ENCODE measurements at places on chromosomes 5 and 9.
A peak's percentile ranks its signal among the peaks of the same experiment; 100 is the strongest.

DNA sequence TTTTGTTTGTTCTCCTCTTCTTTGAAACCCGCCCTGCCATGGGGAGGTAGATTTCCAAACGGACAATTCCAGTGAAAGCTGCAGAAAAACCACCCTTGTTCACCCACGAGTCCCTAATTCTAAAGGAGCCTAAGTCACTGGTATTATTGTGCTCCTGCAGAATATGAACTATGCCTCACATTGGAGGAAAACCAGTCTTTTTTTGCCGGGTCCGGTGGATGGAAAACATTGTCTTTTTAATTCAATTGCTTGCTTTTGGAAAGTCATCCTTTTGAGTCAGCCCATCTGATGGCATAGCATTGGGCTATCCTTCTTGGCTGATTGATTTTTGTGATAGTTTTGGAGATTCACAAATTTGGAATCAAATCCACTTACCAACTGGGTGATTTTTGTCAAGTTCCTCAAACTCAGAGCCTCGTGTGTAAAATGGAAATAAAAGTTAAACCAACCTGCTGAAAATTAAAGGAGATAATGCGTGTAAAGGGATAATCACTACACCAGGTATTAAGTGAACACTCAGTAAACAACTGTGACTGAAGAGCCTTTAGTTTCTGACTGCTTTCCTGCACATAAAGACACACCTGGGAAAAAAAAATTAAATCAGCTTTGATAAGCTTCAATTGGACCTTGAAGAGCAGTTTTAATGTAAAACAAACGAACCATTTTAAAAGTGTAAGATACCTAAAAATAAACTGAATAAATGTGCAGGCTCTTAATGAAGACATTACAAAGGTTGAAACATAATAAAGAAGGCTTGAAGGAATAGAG is 780 bp upstream of the CCNJL start:
- no peak for DNase-seq

DNA sequence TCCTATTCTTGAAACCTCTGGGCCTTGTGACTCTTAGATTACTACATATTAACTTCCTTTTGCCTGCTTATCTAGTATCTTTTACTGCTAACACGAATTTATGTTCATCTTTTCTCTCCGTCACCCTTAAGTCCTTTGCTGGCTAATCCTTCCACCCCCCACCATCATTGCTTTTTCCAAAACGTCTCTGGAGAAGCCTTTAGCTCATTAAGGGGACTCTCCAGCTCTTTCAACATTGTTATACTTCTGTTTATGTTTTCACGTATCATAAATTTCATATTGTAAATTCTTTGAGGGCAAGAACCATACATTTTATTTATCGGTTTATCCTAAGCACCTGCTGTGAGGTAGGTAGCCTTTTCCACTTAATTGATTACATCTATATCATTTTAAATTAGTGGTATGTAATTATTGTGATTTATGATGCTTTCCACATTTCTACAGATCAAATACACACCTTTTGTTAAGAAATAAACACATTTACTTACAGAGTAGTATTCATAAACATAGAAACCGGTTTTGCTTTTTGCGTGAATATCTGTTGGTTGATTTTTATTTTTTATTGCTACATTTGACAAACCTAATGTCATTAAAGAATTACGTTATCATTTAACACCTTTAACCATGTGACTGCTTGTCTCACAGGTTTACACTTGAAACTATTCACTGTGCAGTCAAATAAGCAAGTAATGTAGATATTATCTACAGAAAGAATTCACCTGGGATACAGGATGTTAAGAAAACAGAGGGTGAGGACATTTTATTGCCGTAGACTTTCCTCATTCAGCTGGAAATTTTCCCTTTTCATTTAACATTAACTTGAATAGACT is 15.4 kb upstream of the SNX2 start:
- DNase-seq = no peak

DNA sequence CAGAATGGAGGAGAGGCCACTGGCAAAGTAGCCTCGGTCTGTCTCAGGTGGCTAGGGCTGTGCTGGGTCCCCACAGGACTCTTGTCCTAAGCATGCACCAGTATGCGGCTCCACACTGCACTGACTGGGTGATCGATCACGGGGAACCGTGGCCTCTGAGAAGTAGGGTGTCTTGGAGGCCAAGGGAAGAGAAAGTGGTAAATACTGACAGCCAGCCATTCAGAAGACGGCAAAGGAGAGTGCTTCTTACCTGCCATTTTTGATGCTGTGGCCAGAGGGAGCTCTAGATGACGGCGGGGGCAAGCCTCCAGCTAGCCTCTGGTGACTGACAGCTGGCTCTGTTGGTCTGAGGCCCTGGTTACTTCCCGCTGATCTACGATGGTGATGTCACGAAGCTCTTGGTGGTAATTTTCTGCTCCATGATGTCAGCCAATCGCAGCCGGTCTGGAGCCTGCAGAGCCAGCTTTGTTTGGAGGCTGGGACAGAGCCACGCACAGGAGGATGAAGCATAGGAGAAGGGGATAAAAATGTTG is 40.4 kb upstream of the GADD45G start:
- no peak for DNase-seq

- DNase-seq = peak; percentile 32
These were observed 6.3 kb upstream of the TTLL11 start for GRCh38 chr9:122099271-122099869.

DNA sequence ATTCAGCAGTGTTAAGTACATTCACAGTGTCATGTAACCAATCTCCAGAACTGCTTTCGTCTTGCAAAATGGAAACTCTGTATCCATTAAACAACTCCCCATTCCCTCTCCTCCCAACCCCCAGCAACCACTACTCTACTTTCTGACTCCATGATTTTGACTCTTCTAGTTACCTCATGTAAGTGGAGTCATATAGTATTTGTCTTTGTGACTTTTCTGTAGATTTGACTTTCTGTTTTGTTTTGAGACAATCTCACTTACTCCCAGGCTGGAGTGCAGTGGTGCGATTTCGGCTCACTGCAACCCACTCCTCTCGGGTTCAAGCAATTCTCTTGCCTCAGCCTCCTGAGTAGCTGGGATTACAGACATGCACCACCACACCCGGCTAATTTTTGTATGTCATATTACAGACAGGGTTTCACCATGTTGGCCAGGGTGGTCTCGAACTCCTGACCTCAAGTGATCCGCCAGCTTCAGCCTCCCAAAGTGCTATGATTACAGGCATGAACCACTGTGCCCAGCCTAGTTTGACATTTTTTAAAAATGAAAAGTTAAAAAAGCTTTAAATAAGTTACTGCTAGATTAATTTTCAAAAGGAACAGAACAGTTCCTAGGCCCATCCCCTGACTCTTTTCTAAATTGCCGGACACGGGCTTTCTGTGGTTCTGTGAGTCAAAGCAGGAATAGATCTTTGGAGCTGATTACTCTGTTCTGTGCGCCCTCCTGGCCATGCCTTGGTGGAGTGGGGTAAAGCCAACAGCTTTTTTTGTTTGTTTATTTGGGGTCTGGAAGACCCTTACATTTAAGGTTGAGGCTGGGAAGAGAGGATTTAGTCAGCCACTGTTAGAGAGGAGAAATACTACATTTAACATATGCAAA is 59.3 kb downstream of the RALGPS1 start:
- DNase-seq = no peak

GRCh38 chr9:86486891-86487837 is 133.0 kb upstream of the TUT7 start:
- peak; percentile 4 for DNase-seq

- DNase-seq = no peak
These were observed 26.6 kb upstream of the PIP5K1B start for GRCh38 chr9:68678430-68678829.

DNA sequence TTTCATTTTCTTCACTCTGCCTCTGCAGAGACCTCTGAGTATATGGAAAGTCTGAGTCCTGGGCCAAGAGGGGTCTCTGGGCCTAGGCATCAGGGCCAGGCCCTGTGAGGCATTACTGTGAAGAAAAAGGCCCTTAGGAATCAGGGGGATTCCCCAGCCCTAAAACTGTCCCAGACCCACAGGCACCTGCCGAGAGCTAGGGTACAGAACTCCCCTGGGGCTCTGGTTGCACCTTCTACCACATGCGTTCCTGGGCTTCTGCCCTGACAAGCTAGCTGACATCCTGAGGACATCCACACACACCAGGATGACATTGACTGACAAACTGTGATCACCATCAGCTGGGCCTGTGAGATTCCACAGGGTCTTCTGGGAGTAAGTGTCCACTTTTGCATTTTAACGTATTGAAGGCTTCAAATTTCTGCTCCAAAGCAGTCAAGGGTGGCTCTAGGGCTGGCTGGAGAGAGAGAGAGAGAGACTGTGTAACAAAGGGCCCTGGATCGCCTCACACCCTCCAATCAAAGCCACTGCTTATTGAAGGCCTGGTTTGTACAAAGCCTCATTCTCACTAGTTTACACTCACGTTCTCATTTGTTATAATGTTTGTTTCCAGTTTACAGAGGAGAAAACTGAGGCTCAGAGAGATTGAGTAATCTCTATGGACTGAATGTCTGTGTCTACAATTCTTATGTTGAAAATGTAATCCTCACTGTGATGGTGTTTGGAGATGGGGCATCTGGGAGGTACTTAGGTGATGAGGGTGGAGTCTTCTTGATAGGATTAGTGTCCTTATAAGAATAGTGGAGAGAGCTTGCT is 45.1 kb downstream of the TGFBI start:
- no peak for DNase-seq

- no peak for DNase-seq
These were observed 26.1 kb downstream of the HMGCR start for GRCh38 chr5:75363111-75363510.

DNA sequence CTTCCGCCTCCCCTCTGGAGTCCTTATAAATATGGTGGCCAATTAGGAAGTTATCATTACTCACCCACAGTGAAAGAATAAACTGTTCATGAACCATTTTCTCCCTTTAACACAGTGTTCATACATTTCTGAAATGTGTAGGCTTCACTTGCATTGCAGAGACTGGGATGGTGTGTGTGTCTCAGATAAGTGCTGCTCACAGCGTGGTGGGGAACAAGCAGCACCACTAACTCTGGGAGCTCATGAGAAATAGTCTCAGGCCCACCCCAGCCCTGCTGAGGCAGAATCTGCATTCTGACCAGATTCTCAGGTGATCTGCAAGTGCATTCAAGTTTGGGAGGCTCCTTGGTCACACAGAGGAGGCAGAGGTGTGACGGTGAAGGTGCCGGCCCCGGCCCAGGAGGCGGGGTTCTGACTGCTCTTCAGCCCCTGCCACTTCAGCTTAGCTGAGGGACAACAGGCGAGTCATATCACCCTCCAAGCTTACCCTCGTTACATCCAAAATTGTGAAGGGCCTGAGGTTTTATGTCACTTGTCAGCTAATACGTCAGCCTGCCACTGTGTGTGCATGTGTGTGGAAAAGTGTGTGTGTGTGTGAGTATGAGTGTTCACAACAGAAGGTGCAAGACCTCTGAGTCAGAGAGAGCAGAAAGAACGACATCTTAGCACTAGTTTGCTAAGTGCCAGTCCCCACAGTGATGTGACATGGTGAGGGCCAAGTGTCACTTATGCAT is 34.7 kb downstream of the DAP start:
- no peak for DNase-seq

DNA sequence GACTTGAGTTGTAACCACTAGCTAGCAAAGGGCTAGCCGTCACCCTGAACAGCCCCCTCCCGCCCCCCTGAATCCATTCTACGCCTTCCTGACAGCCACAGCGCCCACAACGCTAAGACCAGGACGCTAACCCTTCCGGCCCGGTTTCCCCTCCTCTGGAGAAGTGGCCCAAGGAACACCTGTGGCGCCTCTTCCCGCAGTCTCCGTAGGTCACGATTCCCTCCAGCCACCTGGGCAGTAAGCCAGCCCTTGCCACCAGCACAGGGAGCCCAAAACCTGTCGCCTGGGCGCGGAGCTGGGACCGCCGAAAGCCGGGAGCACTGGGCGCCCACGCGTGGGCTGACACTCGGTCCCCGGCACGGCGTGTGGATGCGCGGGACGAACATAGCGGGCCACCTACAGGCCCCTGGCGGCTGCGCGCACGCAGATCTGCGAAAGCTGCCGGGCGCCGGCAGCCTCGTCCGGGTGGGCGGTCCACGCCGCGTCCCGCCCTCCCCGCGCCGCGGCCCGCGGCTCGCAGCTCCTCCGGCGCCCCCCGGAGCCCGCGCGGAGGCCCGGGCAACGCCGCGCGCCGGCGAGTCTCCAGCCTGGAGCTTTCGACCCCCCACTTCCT is 596 bp downstream of the IRF1 start:
- DNase-seq = no peak

- no peak for DNase-seq
These were observed 98.6 kb upstream of the TLE1 start for GRCh38 chr9:81787747-81788632.

GRCh38 chr5:61137835-61138234 is 24.4 kb downstream of the SMIM15 start:
- no peak for DNase-seq

DNA sequence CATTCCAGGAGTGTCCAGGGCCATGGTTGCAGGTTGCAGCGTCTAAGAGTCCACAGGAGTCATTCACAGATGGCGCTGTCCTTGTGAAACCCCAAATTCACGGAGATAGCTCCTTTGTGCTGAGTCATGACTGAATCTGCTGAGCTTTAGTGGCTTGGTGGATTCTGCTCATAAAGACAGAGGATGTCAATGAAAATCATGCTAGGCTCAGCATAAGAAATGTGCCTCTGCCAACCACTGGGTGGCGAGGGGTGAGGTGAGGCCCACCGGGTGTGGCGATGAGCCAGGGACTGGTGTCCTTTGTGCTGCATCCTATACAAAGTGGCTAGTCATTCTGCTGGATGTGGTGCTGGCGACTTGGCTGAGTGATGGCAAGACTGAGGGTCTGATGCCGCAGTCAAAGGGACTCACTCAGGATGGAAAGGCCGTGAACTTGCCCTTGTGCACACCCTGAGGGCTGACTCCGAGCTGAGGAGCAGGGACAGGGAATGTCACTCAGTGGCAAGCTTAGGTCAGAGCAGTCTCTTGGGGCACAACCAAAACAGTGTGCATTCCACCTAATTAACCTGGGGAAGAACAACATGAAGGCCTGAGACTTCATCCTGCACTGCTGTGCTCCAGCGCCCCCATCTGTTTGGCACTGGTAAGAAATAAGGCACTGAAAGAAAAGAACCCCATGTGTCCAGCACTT is 71.5 kb downstream of the DAP start:
- no peak for DNase-seq

GRCh38 chr5:59340637-59341036 is 552.9 kb downstream of the PDE4D start:
- DNase-seq = no peak

DNA sequence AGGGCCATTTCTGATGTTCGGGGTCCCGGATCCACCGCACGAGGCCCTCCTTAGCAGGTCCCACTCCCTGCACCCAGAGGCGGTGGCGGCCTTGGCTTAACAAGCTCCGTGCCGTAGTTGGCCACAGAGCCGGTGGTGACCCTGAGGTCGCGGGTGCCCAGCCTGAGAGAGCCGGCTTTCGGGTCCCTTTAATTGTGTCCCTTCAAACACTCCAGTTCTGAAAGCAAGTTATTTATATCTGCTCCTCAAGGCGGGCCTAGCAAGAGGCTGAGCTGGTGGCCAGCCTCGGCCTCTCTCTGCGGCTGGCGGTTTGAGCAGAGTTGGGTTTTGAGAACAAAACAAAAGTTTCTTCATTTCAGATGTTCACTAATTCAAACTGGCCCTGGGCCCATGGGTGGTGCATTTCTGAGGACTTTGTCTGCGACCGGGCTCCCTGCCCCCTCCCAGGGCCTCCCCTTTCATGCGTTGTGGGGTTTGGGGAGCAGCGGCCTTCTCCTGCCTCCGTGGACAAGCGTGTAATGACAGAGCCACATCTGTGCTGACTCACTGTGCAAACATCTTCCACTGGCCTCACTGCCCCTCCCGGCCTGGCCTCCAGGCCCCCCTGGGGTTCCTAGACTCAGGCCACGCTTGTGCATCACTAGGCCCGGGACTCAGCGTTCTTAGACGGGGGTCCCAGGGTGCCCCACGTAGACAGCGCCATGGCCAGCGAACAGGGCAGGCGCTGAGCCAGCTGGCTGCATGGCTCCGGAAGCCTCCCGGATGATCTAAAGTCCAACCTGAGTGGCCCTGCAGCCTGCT is 49.4 kb upstream of the COL5A1 start:
- no peak for DNase-seq
